T47D (cell line): ENCODE measurements at places on chromosomes 3 and 15.

DNA sequence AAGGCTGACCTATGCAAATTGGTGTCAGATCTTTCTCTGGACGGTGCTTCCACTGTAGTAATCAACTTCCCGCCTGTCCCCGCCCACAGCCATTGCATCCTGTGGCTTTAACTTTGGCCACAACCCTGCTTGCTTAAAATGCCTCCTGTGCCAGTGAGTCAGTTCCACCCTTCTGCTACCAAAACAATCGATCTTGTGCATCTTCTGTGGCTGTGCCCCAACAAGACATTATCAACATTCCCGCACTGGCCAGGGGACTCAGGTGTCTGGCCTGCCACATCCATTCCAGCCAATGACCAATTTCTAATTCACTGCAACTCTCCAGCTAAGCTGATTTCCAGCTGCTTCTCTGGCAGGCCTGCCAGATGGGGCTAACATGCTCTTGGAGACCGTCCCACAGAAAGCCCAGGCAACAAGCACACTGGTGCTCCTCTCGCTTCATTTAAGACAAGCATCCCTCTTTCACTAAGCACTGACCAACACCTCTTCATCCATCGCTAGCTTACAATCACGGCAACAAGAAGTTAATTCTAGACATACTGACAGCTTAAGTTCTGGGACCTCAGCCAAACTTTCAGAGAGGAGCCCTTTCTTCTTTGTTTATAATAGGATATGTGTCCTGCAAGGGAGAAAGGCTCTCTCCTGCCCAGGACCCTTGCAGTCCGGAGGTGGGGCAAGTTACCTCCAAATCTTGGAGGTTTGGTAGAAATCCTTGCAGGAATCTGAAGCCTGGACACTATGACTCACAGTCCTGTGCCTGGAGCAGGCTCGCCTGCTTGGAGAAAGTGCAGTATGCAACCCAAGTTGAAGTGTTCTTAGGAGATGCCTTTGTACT is 6.7 kb downstream of the CA12 start:
- DNase-seq, result no peak

- DNase-seq, result no peak
Observed at GRCh38 chr3:71072986-71073385, 510.5 kb downstream of the FOXP1 start.

- no peak for DNase-seq
Observed at GRCh38 chr15:25790000-25790660, 73.0 kb downstream of the ATP10A start.

- DNase-seq, result peak; percentile 7
Observed at GRCh38 chr3:7800006-7800780, 701.4 kb upstream of the LMCD1 start.

DNA sequence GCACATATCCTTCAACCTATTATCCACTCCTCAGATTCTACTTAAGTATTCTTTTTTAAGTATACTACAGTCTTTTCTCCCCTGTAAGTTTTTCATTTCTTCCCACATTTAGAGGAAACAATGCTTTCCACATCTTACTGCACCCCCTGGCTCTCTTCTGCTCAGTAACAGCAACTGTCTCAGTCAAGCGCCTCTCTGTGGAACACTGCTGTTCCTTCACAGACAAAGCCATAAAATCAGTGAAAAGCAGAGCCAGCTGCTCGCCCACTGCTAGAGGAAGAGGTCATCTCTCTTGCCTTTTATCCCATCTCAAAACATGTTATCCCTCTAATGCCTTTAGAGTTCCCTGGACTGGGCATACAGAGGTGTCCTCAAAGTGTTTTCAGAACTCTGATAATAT is 24.8 kb downstream of the SERP1 start:
- DNase-seq, result no peak

DNA sequence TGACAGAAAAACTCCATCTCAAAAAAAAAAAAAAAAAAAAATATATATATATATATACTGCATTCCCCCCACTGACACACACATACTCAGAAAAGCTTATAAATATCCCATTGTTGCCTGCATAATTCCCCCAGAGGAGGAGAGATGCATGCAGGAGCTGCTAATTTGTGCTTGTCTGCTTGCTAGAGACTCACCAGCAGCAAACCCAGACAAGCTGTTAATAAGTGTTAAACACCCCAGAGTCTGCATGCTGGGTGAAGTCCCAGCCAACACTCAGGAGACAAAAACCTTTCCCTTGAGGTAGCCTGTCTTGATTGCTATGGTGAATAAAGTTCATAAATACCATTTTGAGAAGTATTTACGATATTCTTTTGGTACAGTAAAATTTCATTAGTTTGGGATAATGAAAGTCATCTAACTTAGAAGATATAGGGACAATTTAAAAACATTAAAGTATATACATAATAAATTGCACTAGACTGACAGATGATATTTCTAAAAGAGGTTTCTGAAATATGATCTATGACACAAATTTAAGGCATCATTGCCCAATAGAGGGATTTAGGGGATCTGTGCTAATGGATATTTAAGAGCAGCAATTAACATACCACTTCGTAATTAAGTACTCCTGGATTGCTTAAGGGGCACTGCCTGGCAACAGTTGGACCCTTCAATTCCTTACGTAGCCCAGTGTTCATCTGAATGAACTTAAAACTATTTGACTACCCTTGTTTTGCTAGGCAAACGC is 400.0 kb upstream of the C2CD4B start:
- no peak for DNase-seq

DNA sequence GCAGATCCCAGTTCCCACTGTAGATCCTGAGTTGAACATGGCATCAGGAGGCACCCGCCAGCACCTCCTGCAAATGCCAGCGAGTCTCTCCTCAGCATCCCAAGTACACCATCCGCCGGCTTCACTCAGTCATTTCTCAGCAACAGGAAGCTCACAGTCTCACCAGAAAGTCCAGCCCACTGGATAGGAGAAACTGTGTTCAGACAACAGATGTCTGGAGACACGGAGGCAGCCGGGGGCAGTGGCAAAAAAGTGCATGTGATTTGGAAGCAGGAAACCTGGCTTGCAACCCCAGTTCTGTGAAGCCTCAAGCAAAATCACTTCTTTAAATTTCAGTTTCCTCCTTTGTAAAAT is 68.7 kb downstream of the SRGAP3 start:
- DNase-seq, result no peak

DNA sequence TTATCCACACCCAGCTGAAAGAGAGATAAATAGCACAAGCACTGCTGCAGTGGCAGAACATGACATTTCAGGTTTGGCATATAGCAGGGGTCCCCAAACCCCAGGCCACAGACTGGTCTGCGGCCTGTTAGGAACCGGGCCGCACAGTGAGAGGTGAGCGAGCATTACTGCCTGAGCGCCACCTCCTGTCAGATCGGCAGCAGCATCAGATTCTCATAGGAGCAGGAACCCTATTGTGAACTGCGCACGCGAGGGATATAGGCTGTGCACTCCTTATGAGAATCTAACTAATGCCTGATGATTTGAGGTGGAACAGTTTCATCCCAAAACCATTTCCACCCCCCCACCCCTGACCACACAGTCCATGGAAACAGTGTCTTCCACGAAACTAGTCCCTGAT is 54.6 kb downstream of the CCR4 start:
- no peak for DNase-seq

- DNase-seq, result no peak
Observed at GRCh38 chr15:89308236-89308635, 26.4 kb downstream of the POLG start.

- no peak for DNase-seq
Observed at GRCh38 chr15:77014132-77015081, 19.5 kb downstream of the PSTPIP1 start.

DNA sequence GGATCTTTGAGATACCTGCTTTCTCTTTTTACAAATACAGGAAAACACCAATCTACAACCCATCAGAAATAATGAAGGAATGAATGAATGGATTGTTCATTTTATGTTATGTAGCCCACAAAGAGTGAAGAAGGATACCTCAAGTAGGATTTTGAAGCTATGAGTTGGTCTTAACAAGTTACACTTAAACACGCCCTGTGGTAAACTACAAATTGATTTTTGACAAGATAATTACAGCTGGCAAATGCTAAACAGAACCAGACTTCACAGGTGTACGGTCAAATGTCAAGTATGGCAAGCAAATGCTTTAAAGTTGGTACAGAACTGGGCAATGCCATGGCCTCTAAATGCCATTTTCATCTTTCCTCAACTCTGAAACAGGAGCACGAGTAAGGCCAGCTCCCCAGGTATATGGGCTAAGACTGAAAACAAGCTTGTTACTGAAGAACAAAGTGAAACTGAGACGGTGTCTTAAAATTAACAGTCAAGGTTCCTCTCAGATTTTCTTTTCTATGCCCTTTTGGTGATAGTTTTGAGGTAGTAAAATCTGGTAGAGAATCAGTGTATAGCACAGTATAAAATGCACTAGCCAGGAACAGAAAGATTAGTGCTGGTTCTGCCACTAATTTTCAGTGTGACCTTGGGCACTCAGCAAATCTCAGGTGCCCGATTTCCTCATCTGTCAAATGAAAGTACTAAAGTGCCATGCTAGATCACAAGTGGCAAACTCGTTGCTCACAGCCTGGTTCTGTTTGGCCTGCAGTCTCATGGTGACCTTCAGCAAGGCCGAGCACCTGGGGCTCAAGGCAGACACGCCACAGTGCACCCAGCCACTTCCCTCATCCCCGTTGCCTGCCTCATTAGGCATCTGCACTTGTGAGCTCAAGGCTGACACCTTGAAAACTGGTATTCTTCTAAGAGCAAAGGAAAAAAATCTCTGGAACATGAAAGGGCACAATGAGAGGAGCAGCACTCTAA is 9.5 kb downstream of the RUVBL1 start:
- DNase-seq, result no peak

DNA sequence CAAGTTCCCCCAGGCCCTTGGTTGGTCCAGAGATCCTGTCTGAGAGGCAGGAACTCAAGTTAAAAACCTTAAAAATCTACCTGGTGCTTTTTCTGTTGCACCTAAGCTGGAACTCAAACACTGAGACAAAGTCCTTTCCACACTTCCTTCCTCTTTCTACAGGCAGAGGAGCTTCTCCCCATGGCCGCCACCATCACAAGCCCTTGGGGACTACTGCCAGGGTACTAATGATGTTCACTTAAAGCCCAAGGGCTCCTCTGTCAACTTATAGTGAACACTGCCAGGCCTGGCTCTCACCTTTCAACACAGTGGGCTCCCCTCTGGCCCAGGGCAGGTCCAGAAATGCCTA is 26.0 kb downstream of the TM4SF18 start:
- no peak for DNase-seq

GRCh38 chr3:52934630-52935530 is 37.5 kb upstream of the STIMATE start:
- DNase-seq, result peak; percentile 36
